ENCODE measurements at places on chromosomes 6 and 20.

GRCh38 chr6:128139519-128139918 is 238.7 kb upstream of the THEMIS start:
- DNase-seq = no peak

DNA sequence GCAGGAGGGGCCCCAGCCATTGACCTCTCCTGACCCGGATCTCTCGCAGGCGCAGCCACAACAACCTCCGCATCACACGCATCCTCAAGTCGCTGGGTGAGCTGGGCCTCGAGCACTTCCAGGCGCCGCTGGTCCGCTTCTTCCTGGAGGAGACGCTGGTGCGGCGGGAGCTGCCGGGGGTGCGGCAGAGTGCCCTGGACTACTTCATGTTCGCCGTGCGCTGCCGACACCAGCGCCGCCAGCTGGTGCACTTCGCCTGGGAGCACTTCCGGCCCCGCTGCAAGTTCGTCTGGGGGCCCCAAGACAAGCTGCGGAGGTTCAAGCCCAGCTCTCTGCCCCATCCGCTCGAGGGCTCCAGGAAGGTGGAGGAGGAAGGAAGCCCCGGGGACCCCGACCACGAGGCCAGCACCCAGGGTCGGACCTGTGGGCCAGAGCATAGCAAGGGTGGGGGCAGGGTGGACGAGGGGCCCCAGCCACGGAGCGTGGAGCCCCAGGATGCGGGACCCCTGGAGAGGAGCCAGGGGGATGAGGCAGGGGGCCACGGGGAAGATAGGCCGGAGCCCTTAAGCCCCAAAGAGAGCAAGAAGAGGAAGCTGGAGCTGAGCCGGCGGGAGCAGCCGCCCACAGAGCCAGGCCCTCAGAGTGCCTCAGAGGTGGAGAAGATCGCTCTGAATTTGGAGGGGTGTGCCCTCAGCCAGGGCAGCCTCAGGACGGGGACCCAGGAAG is 4.5 kb upstream of the COL9A3 start:
- DNase-seq = no peak

GRCh38 chr6:77468939-77469338 is 5.6 kb upstream of the HTR1B start:
- DNase-seq = no peak

DNA sequence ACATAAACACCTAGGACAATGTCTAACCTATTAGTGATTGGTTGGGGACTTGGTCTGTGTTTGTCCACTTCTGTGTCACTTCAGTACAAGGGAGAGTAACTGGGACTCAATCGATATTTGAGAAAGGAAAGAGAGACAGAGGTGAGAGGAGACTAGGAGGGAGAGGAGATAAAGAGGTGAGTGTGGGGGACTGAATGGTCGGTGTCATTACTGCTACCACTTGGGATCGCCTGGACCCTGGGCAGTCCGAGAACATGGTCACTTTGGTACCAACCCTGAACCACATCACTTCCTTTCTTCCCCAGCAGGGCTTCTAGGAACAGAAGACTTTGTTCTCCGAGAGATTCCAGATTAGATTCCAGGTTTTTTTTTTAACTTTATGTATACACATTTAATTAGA is 63.7 kb downstream of the GPR6 start:
- DNase-seq = no peak

DNA sequence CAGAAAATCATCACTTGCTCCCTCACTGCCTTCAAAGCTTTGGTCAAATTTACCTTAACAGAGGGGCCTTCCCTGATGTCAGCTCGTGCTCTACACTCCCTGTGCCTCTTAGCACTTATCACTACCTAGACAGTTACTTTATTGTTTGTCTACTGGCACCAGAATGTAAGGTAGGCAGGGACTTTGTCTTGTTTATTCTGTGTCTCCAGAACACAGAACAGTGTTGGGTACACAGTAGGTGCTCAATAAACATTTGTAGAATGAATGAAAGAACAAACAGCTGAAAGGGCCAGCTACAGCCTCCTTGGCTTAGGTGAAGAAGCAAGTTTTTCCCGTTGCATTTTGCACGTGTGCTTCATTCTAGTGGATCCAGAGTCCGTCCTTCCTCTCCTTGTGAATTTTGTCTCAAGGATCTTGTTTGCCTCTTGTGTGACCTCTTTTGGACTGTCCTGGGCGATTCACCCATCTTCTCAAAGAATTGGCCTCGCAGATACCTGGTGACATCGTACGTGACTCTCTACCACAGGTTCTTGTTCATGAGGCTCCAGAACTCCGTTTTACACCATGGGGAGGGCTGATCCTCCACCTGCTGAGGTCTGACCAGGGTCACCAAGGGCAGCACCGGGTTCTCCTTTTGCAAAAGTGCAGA is 84.2 kb upstream of the ARMC2 start:
- no peak for DNase-seq

- DNase-seq = no peak
These were observed 50.1 kb upstream of the INSM1 start for GRCh38 chr20:20317621-20318364.

- DNase-seq = no peak
These were observed 48.0 kb upstream of the NOP56 start for GRCh38 chr20:2604506-2604835.

DNA sequence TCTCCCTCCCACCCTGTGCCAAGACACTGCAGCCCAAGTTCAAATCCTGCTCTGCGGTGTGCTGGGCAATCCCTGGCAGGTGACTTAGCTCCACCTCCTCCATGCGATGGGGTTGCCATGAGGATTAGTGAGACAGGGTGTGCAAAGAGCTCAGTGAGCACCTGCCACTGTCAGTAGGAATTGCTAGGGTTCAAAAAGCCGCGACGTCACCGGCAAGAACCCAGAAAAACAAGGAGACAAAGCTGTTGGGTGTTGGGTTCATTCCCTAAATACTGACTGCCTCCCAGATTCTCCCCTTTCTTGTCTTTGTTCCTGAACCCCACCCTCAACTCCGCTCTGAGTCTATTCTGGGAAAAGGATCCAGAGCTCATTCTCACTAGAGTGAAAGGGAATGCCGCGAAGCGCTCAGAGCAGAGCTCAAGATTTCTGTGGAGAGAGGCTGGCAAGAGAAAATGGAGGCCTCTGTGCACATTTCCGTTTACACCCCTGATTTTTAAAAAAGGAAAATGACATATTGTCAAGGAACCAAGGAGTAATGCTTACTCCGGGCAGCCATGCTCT is 13.3 kb downstream of the PMEPA1 start:
- DNase-seq = no peak

DNA sequence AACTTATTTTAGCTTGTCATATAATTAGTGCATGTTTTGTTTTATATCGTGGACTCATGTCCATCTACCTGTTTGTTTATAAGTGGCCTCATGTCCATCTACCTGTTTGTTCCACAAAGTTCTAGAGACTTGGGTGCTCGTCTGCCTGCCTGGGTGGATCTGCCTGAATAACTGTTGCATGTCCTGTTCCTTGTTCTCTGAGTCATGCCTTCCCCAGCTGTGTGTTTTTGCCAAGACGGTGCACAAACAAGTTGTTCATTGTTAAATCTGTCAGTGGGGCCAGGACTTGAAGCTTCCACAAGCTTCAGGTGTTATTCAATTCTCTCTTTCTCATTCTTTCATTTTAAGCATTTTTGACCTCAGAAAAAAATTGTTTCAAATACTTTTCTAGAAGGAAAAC is 358.0 kb upstream of the CITED2 start:
- no peak for DNase-seq

- no peak for DNase-seq
These were observed 42.5 kb downstream of the LYRM2 start for GRCh38 chr6:89596056-89596455.

DNA sequence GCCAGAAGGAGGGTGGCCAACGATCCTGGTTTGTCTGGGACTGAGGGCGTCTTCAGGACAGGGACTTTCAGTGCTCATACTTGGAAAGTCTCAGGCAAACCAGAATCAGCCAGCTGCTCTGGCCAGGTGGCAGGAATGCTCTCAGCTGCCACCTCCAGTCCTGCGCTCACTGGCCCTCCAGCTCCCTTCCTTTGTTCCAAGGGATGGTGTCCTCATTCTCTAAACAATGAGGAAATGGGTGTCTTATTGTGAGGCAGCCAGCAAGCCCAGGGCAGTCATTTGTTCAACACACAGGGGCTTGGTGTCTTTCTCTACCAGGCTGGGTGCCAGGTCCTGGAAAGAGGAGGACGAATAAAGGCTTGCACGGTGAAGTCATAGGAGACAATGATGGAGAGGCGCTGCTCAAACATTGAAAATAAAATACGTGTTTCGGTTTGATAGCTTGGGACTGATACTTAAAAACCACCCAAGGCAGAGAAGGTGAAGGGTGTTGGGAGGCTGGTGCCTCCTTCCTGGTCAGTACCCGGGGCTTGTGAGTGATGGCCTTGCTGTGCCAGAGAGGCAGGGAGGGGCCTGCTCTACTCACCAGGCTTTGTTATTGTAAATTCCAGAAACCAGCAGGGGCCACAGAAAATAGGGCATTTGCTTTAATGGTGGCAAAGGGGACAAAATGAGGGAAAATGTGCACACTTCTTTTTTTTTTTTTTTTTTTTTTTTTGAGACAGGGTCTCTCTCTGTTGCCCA is 11.3 kb upstream of the TMEM181 start:
- DNase-seq = no peak

DNA sequence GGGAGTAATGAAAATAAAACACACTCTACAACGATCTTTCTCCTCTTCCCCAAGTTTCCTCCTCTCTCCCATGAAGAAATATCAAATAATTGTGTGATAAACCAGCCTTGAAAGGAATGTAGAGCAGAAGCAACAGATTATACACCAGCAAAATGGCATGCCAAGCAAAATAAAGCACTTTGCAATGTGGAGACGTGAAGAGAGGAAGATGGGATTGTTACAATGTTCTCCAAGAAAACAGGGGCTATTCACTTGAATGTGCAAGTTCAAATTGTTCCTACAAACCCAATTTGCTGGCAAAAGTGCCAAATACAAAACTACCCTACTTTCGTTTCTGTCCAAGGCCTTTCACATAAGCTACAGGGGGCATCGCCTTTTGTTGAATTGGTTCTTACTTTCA is 185.1 kb downstream of the PDE7B start:
- DNase-seq = no peak

DNA sequence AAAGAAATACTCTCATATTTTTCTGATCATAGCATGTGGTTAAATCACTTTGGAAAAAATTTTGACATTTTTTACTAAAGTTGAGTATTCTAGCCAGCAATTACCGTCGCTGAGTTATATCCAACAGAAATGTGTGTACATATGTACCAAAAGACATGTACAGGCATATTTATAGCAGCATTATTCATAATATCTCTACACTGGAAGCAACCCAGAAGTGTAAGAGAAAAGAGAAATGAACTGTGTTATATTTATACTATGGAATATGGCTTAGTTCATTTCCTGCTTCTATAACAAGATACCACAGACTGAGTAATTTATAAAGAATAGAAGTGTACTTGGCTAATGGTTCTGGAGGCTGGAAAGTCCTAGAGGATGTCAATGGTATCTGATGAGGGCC is 474.0 kb upstream of the GJE1 start:
- no peak for DNase-seq

DNA sequence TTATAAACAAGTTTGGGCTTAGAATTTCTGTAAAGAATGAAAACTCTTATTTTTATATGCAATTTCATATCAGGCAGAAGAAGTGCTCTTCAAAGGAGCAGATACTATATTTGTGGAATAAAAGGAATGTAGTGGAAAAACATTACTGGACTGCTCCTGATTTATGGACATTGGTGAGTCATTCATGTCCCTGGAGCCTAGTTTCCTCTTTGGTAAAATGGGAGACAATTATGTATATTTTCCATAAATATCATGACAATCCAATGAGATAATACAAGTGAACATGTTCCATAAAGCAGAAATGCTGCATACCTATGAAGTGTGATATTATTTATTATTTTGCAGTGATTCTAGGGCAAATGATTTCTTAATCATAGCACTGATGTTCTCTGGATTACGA is 445.8 kb upstream of the CITED2 start:
- DNase-seq = no peak

- no peak for DNase-seq
These were observed 344.6 kb downstream of the ZFAND3 start for GRCh38 chr6:38164131-38164481.

- DNase-seq = no peak
These were observed 280.5 kb downstream of the TFAP2B start for GRCh38 chr6:51099201-51099600.

- DNase-seq = no peak
These were observed 38.7 kb downstream of the SLC35D3 start for GRCh38 chr6:136960781-136961180.

Data from activated gamma-delta T cell (primary cell).